Thyroid gland (tissue), 4 donors: ENCODE measurements at places on chromosomes 1 and 21. TPM values are rescaled to one million over a fixed set of nuclear protein-coding genes. Genes with fewer than 3 reads are reported as not detected.

The SPRR4 gene
- total RNA-seq = not detected

The CHRM3 gene
- 6.5 TPM for total RNA-seq

The CDA gene
- total RNA-seq = 0.56 TPM

GRCh38 chr1:76190749-76191424 lies 116.3 kb downstream of the ST6GALNAC3 start:
- no peak for DNase-seq

The MARCKSL1 gene
- total RNA-seq = 64.3 TPM

DNA sequence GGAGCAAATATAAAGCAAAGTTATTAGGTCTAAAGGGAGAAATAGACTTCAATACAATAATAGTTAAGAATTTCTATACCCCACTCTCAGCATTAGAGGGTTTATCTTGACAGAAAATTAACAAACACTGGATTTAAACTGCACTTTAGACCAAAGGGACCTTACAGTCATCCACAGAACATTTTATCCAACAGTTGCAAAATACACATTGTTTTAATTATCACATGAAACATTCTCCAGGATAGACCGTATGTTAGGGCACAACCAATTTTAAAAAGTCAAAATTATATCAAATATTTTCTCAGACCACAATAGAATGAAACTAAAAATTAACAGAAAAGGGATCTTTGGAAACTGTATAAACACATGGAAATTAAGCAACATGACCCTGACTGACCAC lies 384.5 kb upstream of the C1orf87 start:
- DNase-seq = no peak

- no peak for DNase-seq
These were observed 276.1 kb downstream of the NPHP4 start for GRCh38 chr1:5716126-5716525.

- no peak for DNase-seq
These were observed 34.2 kb downstream of the CD55 start for GRCh38 chr1:207355513-207356295.

The CFHR5 gene
- not detected for total RNA-seq

- DNase-seq = no peak
These were observed 274.4 kb downstream of the BRINP2 start for GRCh38 chr1:177444997-177445746.

DNA sequence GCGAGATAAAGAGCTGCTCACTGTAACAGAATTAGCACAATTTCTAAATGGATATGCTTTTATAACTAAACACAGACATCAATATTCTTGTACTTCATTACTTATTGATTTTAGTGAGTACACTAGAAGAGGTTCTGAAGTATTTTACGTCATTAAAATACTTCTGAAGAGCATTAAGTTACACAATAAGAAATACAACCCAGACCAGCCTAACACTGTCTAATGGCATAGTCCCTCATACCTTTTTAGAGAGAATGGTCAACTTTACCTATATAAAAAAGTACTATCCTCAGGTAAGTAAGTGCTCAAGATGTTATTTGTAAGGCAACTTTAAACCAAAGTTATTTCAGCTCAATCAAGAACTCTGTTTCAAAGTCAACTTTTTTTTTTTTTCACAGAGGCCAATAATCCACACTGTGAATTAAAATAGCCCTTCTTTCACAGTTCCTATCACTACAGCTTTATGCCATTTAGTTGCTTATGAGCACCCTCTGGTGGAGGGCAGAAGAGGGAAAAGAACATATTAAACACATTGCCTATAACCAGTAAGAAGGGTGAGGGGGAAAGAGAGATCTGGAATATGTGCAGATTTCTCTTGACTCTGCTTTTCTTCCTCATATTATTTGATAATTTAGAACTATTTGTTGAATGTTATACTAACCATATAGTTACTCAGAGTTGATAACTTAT lies 182.1 kb upstream of the DMRTA2 start:
- no peak for DNase-seq

DNA sequence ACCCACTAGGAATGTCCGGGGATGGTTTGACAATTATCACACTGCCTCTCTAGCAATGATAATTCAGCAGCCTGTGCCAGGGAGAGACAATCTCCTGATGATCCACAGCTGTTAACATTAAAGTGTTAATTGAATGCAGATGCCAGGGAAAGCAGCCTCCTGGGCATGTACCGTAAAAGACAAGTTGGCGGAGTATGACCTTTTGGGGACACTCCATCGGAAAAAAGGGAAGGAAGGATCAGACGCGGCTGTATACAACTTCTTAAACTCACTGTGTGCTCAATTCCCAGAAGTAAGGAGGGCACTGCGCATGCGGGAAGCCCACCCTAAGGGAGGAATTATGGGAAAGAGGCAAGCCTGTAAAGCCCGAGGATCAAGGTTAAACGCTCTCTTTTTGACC lies 62.6 kb downstream of the MAP3K7CL start:
- DNase-seq = no peak

GRCh38 chr1:55503663-55504305 lies 288.6 kb upstream of the USP24 start:
- DNase-seq = peak; percentile 65

DNA sequence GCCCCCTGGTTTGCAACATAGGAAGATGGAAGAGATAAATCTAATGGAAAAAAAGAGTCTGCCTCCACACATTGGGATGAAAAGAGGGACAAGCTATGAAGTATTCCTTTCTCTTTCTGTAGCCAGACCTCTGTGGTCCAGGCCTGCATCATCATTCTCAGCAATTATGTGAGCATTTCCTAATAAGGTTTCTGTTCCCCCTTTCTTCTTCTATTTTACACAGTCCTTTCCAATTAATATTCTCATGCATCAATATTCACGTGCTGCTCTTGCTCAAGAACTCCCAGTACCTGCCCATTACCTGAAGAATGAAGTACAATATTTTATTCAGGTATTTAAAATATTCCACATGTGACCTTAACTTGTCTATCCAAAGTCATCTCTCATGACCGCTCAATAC lies 8.2 kb upstream of the SLC30A1 start:
- no peak for DNase-seq
